Activated naive CD4-positive, alpha-beta T cell treated with anti-CD3 and anti-CD28 coated beads, Interleukin-2, amount 50 U/mL, for 72 hours (primary cell): ENCODE measurements at places on chromosomes 12 and 14. TPM values are rescaled to one million over a fixed set of nuclear protein-coding genes. Genes with fewer than 3 reads are reported as not detected.

Gene HOXC9
- total RNA-seq: not detected

Gene SERPINA12
- not detected for total RNA-seq

Gene FZD10
- total RNA-seq: not detected

Gene RBP5
- not detected for total RNA-seq

Gene CD163
- total RNA-seq: not detected

Gene PARPBP
- 18.0 TPM for total RNA-seq

DNA sequence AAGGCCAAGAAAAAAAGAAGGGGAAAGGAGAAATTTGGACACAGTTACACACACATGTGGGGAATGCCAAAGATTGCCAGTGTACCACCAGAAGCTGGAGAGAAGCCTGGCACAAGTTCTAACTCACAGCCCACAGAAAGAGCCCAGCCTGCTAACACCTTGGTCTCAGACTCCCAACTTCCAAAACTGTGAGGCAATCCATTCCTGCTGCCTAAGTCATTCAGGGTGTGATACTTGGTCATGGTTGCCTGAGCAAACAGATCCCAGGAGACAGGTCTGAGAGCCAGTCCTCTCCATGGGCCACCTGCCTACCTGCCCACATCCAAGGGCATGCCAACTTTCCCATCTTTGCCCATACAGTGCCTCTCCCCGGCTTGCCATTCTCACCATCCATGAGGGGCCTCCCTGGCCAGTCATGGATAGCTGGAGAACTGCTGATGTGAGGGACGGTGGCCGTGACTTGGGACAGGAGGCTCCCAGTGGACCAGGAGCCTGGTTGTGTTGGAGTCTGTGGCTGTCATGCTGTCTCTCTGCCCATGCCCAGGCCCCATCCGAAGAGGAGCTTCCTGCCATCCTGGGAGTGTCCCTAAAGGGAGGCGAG is 198.0 kb upstream of the RTL1 start:
- DNase-seq: no peak

DNA sequence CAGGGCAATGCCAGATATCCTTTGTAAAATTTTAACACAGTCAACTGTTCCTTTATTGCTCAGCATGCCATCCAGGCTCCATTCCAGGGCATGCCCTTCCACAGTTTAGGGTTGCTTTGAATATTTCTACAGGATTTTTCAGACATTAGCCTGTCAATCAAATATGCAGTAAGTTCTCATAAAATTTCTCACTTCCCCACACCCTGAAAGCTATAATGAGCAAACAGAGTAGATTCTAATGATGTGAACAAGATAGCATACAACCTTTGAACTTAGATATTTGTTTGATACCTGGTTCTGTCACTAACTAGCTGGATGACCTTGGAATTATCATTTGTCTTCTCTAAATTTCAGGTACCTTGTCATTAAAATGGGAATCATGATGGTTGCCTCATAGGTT is 251.2 kb downstream of the SYT1 start:
- DNase-seq: no peak

DNA sequence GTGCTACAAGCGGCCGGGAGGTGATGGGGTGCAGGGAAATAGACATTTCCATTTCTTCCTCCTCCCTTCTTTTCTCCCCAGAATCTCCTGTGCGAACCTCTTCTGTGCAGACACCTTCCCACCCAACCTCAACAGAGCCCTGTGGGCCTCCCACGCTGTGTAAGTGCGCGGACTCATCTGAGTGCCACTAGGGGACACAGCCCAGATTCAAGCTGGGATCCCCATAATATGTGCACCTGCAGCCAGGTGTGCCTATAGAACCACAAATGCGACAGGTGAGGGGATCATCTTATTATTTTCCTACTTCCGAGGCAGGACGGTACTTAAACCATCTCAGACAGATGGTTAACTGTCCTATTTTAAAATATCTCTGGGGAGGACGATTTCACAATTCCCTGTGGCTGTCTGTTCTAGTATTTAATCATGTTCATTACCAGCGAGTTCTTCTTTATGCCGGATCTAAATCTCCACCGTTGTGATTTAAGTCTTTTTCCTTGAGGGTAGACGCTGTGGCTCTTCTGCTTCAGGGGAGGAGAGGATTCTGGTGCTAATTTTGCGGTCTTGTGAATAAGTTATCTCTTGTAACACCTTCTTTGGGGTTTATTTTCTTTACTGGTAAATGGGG is 17.2 kb upstream of the CACNA1C start:
- DNase-seq: no peak

DNA sequence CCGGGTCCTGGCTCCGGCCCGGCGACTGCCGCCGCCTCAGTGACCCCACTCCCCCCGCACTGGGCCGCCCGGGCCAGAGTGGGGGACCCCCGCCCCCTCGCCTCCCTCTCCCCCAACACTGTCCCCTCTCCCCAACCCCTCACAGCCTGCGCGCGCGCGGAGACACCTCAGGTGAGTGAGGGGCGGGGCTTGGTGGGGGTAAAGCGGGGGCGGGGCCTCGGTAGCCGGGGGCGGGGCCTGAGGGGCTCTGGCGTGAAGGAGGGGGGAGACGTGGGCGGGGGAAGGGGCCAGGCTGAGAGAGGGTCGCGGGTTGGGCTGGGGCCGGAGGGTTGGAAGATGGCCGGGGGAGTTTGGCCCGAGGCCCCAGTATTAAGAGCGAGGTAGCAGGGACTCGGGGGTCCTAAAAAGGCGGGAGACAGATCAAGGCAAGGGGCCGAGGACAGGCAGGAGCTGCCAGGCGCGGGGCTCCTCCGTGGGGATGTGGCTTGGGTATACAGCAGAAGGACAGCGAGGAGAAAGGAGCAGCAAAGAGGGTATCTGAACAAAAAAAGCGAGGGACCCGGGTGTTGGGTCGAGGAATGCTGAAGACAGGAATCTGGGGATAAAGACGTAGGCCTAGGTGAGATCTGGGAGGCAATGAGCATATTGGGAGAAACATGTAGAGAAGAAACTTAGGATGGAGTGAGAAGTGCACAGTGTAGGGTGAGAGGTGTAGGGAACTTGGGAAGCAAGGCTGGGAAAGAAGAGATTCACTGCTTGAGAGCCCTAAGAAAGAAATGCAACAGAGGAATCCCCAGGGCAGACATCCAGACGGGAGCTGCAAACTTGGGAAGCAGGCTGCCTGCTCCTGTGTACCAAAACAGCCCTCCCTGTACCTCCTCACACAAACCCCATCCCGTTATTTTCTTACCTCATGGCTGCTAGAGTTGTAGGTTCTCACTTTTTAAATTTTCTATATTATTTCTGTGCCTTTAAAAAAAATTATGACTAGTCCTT is 10.8 kb downstream of the SUOX start:
- DNase-seq: no peak

GRCh38 chr12:57420482-57420881 is 10.4 kb downstream of the R3HDM2 start:
- DNase-seq: no peak

- DNase-seq: no peak
Observed at GRCh38 chr12:114685869-114686268, 1.9 kb upstream of the TBX3 start.

DNA sequence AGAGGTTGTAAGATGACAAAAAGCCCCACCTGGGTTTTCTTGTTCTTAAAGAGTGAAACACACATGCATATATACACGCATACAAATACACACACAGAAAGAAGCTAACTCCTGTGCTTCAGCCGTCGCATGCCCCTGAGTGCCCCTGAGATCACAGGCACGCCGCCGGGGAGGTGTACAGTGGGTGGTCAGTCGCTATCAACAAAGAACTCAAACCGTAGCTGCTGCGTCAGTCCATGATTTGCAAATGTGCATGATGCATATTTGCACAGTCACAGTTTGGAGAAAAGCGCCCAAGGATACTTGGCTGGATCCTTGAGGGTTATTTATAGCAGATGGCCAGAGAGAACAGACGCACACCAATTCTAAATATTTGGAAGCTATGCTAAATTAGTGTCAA is 206.9 kb downstream of the TMEM132D start:
- DNase-seq: no peak

- no peak for DNase-seq
Observed at GRCh38 chr12:388541-389141, 479 bp downstream of the KDM5A start.
